Activated CD4-positive, alpha-beta memory T cell treated with anti-CD3 and anti-CD28 coated beads for 36 hours (primary cell): ENCODE measurements at places on chromosomes 12 and 14. TPM values are rescaled to one million over a fixed set of nuclear protein-coding genes. Genes with fewer than 3 reads are reported as not detected.

Gene NRL
- total RNA-seq = 1.2 TPM

Gene HOXC10
- total RNA-seq = not detected

Gene PTPN21
- 0.17 TPM for total RNA-seq

Gene E2F7
- total RNA-seq = 6.0 TPM

Gene CAPRIN2
- total RNA-seq = 11.5 TPM

Gene GTF2H3
- total RNA-seq = 57.2 TPM

Gene DAO
- not detected for total RNA-seq

Gene OTX2
- total RNA-seq = not detected

Gene GALNT8
- 1.3 TPM for total RNA-seq

Gene GPR162
- total RNA-seq = 0.31 TPM

Gene PLCZ1
- total RNA-seq = not detected

Gene CACNA1C
- 0.12 TPM for total RNA-seq

Gene TEX52
- total RNA-seq = not detected

Gene ENDOU
- total RNA-seq = not detected
